ENCODE measurements at places on chromosomes 5 and 9.

GRCh38 chr5:78127875-78128274, 166.6 kb downstream of the AP3B1 start:
- no peak for DNase-seq

DNA sequence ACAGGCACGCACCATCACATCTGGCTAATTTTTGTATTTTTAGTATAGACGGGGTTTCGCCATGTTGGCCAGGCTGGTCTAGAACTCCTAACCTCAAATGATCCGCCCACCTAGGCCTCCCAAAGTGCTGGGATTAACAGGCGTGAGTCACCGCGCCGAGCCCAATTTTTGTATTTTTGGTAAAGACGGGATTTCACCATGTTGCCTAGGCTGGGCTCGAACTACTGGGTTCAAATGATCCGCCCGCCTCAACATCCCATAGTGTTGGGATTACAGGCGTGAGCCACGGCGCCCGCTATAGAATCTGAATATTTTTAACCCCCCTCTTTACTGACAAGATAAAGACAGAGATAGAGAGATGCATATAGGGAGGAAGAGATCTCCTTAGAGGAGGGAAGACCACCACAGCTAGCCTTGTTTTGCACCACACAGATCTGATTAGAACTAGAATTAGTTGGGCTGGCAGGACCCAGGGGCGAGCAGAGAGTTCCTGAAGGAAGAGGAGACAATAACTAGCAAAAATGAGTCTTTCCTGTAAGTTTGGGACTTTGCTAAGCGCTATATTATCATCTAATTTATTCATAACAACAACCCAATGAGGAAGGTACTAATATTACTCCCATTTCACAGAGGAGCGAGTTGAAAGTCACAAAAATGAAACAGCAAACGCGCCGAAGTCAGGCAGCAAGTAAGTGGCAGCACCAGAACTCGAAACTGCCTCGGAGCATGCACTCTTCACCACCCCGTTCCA, 1.5 kb upstream of the ANKHD1 start:
- DNase-seq = no peak

GRCh38 chr5:72651779-72652178, 144.6 kb upstream of the ZNF366 start:
- DNase-seq = no peak

DNA sequence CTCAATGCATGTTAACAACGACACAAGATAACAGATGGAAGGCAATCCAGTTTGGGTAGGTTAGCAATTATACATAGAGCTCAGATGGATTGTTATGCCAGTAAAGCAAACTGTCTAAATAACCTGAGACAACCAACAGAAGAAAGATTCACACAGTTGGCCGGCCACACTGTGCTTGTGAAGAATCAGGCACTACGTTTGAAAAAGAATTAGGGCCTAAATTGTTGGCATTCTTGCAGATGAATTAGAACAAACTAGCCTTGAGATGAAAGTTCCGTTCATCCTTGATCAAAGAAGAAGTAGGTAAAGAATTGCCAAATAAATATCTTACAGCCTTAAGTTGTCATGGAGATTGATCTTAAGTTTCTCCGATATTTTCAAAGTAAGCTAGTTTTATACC, 210.6 kb downstream of the CDH18 start:
- DNase-seq = no peak

DNA sequence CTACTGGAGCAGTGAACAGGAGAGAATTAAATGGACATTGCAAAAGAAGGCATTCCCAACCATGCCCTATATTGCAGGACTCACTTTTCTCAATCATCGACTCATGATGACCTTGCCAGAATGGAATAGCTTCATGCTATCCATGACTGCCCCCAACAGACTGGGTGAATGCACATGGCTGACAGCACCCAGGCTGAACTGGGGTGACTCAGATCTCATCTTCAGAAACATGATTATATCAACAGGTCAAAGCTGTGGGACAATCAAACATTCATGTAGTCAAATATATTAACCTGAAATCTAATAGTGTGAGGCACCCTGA, 34.7 kb upstream of the MIER3 start:
- DNase-seq = no peak

DNA sequence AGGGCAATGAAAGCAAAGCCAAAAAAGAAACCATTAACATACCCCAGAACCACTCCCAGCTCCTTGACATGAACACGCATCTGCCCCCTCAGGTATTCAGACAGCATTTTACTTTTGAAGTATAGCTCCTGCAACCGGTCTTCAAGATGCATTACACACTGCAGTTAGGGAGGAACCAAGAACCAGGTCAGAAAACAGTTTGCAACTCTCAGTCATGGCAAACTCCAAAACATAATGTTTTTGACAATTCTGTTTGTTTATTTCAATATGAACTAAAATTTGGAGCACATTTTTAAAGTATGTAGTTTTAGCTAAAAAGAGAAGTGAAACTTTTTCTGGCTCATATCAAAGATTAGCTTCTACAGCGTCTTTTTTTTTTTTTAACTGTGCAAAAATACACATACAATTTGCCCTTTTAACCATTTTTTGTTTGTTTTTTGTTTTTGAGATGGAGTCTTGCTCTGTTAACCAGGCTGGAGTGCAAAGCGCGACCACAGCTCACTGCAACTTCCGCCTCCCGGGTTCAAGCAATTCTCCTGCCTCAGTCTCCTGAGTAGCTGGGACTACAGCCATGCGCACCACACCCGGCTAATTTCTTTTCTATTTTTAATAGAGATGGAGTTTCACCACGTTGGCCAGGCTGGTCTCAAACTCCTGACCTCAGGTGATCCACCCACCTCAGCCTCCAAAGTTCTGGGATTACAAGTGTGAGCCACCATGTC, 12.2 kb upstream of the RAPGEF6 start:
- no peak for DNase-seq

DNA sequence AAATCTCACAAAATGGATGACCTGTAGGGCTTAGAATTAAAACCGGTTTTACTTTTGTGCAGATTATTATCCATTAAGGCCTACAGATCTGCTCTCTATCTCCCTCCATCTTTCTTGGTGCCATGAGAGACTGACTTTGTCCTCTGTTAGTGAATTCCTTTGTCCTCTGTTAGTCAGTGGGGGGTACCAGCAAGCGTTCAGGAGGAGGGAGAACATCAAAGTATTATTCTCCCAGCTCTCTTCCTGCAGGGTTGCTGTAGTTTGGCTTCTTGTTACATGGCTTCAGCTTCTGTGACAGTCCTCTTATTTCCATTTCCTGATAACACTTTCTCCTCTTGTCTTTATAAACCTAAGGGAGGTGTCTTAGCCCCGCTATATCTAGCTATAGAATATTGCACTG, 850.5 kb upstream of the SEMA6A start:
- DNase-seq = no peak

- no peak for DNase-seq
Observed at GRCh38 chr9:93036887-93037475, 21.5 kb upstream of the SUSD3 start.

- no peak for DNase-seq
Observed at GRCh38 chr5:133222979-133223378, 171.2 kb downstream of the HSPA4 start.

DNA sequence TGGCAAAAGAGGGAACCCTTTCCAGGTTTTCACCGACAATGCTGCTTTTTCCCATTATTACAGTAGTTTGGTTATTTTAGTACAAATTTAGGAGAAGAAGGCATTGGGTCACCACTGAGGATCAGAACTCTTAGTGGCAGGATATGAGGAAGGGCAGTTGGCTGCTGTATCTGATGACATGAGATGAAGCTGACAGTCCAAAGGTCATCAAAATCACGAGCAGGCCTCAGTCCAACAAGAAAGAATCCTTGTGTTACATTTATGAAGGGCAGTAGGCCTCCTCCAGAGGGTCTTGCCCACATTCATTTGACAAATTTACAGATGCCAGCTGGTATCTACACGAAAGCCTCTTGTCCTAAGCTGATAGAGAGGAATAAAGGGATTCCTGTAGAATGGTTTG, 49.5 kb upstream of the COL15A1 start:
- DNase-seq = no peak

- no peak for DNase-seq
Observed at GRCh38 chr5:14149672-14150274, 6.6 kb downstream of the TRIO start.

Data from SK-N-SH (cell line).